ENCODE measurements at places on chromosomes 7 and 10.
A peak's percentile ranks its signal among the peaks of the same experiment; 100 is the strongest.

- DNase-seq: no peak
Observed at GRCh38 chr10:71521504-71522441, 125.1 kb downstream of the CDH23 start.

GRCh38 chr10:7932301-7933036, 114.2 kb downstream of the TAF3 start:
- no peak for DNase-seq

GRCh38 chr7:22193450-22193983, 163.4 kb downstream of the RAPGEF5 start:
- DNase-seq: peak; percentile 76

DNA sequence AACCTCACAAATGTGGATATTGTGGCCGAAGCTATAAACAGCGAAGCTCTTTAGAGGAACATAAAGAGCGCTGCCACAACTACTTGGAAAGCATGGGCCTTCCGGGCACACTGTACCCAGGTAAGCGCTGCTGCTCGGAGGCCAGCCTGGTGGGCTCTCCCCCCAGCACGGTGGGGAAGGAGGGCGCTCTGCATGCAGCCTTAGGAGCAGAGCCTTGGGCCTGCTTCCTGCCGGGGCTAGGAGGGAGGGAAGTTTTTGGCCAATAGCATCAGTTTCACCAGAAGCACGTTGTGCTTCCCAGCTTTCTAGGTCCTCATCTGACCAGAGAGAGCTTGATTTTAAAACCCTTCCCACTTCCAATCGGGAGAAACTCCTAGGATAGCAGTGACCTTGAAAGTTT, 62.8 kb downstream of the FIGNL1 start:
- DNase-seq: no peak

DNA sequence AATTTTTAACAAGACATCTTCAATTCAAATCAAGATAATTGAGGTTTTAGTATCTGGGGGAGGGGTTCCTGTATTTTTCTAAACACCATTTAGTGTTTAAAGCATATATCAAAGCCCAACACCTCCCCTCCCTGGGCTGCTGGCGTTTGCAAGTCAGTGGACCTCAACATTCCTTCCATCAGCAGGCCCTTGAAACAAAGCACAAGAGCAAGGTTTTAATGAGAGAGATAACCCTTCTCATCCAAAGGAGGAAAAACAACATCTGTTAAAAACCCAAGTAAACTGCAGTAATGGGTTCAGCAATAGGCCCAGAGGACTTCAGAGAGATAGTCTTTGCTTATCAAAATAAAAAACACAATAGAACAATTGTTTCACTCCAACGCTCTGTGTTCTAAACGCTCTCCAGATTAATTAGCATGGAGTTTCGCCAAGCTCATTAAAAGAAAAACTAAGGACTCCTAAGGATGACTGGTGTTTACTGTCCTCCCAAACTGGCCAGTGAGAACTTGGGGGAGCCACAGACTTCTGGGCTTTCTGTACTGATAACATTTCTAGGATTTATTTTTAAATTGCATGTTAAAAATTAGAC, 2.5 kb downstream of the JCAD start:
- DNase-seq: no peak

GRCh38 chr10:1133495-1134045, 77.4 kb downstream of the WDR37 start:
- DNase-seq: no peak

DNA sequence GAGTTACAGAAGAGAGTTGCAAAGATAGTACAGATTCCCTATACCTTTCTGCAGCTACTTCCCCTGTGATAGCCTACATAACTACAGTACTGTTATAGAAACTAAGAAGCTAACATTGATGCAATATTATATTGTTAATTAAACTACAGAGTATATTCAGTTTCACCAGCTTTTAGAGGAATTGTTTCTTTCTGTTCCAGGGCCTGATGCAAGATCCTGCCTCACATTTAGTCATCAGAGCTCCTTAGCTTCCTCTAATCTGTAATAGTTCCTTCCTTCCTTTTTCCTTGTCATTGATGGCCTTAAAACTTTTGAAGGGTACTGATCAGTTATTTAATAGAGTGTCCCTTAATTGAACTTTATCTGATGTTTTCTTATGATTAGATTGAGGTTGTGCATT, 56.8 kb downstream of the SDHAF3 start:
- no peak for DNase-seq
